GM23248 (cell line): ENCODE measurements at places on chromosomes 3 and 15.

DNA sequence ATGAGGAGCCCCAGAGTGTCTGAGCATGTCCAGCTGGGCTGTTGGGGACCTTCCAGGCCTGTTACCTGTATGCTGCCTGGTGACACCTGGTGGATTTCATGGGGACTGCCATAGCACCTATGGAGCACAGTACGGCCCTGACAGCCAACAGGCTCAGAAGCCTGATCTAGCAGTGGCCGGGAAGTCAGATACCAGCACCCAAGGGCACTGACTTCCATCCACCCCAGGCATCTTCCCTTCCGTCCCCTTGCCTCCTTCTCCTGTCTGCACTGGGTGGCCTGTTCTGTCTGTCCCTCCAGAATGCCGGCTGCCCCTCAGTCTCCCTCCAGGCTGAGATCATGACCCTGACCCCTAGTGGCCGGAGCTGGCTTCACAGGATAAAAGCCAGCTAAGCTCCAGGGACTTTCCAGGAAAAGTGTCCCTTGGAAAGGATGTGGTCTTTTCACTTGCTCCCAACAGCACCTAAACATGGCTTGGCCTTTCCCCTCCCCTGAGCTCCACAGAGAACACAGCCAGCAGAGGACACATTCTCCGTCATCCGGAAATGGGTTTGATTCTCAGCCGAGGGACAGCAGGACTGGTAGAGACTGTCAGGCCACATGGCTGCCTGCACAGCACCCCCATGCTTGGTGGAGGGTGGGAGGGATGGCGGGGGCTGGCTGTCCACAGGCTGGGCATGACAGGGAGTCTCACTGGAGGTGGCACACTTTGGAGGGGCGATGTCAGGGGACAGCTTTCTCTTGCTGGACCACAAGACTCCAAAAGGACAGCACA lies 9.5 kb downstream of the RPS17 start:
- DNase-seq: peak; percentile 64
- no peak overlapping the region for H3K4me3 ChIP-seq
- no peaks in the 10 kb centered on the region for H3K27me3 ChIP-seq
- H3K4me1 ChIP-seq: no peaks in the 10 kb centered on the region
- H3K27ac ChIP-seq: no peak overlapping the region

- H3K36me3 ChIP-seq: no peaks in the 10 kb centered on the region
- H3K27me3 ChIP-seq: no peaks in the 10 kb centered on the region
- no peak overlapping the region for H3K4me3 ChIP-seq
- H3K27ac ChIP-seq: no peak overlapping the region
Observed at GRCh38 chr3:177461765-177462164, 264.5 kb upstream of the TBL1XR1 start.

GRCh38 chr3:29373131-29373680 lies 92.3 kb downstream of the RBMS3 start:
- no peaks in the 10 kb centered on the region for H3K27me3 ChIP-seq
- no peak overlapping the region for H3K4me3 ChIP-seq
- peak; percentile 49 for DNase-seq
- H3K4me1 ChIP-seq: peaks cover 24% of the 10 kb centered on the region
- H3K27ac ChIP-seq: no peak overlapping the region
- no peaks in the 10 kb centered on the region for H3K36me3 ChIP-seq

DNA sequence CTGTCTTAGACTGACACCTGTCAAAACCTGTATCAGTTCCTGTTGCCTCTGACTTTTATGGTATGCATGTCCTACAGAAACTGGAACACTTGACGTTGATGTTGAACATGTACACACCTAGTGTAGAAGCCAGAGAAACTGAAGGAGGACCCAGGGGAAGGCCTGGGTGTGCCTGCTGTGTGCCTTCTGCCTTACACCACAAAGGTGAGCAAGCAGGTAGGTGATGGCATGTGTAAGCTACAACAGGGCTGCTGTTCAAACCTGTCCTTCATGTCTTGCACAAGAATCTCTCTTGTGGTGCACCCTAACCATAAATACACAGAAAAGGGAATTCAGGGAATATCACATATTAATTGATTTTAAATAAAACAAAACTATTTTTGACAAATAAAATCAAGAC lies 13.6 kb upstream of the AQP9 start:
- no peaks in the 10 kb centered on the region for H3K4me1 ChIP-seq
- no peak for DNase-seq
- no peak overlapping the region for H3K4me3 ChIP-seq
- no peak overlapping the region for H3K27ac ChIP-seq

DNA sequence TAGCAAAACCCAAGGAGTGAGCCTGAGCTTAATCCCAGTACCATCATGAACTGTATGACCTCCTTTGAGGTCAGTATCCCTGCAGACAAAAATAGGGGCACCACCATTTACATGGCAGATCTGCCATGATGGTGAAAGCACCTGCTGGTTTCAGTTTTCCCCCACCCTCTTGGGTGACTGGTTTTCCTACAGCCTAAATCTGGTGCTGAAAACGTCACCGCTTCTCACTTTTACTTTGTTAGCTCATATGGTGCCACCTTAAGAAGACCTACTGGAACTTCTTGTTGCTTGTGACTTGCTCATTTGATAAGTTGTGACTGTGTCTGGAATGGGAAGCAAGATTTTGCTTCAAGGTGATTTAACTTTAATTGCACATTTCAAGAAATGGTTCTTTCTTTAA lies 5.1 kb downstream of the PPP1R2 start:
- H3K27ac ChIP-seq: no peak overlapping the region
- H3K4me1 ChIP-seq: peaks cover 10% of the 10 kb centered on the region; the same call in 1 of the 2 replicates
- H3K27me3 ChIP-seq: no peaks in the 10 kb centered on the region

GRCh38 chr3:161221806-161222600 lies 892 bp downstream of the NMD3 start:
- peak overlapping the region; percentile 91 for H3K27ac ChIP-seq
- no peaks in the 10 kb centered on the region for H3K27me3 ChIP-seq
- H3K4me3 ChIP-seq: peak overlapping the region; percentile 89
- DNase-seq: peak; percentile 68
- H3K36me3 ChIP-seq: peaks cover 25% of the 10 kb centered on the region
- H3K4me1 ChIP-seq: peaks cover 32% of the 10 kb centered on the region

- peak; percentile 55 for DNase-seq
- no peaks in the 10 kb centered on the region for H3K4me1 ChIP-seq
- no peak overlapping the region for H3K27ac ChIP-seq
- no peak overlapping the region for H3K4me3 ChIP-seq
Observed at GRCh38 chr3:50192689-50193141, 1.3 kb downstream of the GNAT1 start.

DNA sequence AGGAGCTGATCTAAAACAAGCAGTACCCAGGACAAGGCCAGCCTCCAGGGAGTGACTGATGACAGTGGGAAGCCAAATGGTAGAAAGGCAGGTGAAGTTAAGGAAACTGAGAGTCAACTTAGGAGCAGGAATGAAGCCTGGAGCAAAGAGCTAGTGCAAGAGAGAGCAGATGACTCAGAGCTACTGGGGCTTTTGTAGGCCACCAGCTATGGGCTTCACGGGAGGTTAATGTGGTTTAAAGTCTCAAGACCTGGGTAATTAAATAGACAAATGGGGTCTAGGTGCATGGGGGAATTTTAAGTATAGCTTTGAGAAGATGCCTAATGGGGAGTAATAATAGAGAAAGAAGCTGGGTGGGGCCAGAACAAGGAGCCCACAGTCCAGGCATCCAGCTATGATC lies 3.1 kb downstream of the CD86 start:
- no peak overlapping the region for H3K27ac ChIP-seq
- no peak for DNase-seq
- no peaks in the 10 kb centered on the region for H3K27me3 ChIP-seq
- no peaks in the 10 kb centered on the region for H3K4me1 ChIP-seq

DNA sequence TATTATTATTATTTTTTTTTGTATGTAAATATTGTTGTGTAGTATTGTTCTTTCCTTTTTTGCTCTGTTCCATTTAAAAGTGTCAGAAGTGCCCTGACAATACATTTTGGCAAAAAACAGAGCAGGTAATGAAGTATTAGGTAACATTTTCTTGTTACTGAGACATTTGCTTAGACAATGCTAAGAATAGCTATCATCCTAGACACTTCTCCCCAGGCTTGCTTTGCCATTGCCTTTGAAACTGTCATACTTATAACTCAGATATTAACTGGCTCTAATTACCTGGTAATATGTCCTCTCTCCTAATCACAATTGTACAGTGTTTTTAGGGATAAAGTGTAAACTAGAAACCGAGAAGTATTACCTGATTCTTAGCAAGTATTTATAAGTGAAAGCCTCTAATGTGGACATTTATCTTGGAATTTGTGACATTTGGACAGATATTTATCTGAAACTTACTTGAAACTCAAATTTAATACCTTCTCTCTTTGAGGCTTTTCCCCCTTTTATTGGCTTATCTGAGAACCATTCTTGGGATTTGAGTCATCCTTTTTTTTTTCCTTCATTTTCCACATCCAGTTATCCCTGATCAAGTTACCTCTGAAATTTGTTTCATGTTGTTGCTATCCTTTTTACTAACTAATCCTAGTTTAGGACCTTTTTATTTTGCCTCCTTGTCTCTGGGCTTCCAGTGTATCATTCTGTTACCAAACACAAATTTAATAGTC lies 13.1 kb downstream of the ARIH1 start:
- H3K4me3 ChIP-seq: no peak overlapping the region
- no peaks in the 10 kb centered on the region for H3K36me3 ChIP-seq
- no peak overlapping the region for H3K27ac ChIP-seq
- peaks cover 44% of the 10 kb centered on the region for H3K4me1 ChIP-seq
- peak; percentile 42 for DNase-seq

DNA sequence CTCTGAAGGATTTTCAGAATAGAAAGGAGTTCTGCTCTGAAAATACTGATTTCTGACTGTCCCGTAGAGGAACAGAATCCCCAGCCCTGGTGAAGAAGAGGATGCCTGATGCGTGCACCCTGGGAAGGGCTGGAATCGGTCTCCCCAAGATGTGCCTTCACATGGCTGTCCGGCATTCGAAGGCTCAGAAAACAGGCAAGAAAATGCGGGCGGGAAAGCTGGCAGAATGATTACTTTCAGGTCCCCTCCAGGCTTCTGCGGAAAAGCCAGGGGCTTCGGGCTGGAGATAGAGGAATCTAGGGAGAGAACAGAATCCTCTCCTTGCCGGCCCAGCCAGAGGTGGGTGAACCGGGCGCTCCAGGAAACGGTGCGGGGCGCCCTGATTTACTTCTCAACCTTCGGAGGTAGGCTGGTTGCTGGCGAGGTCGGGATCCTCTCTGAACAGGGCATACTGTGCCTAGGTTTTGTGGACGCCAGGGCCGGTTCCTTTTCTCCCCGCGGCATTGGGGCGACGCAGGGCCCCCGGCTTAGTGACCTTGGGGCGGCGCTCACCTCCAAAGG lies 2.5 kb downstream of the FOXL2NB start:
- no peak overlapping the region for H3K27ac ChIP-seq
- H3K4me1 ChIP-seq: no peaks in the 10 kb centered on the region
- H3K36me3 ChIP-seq: no peaks in the 10 kb centered on the region

DNA sequence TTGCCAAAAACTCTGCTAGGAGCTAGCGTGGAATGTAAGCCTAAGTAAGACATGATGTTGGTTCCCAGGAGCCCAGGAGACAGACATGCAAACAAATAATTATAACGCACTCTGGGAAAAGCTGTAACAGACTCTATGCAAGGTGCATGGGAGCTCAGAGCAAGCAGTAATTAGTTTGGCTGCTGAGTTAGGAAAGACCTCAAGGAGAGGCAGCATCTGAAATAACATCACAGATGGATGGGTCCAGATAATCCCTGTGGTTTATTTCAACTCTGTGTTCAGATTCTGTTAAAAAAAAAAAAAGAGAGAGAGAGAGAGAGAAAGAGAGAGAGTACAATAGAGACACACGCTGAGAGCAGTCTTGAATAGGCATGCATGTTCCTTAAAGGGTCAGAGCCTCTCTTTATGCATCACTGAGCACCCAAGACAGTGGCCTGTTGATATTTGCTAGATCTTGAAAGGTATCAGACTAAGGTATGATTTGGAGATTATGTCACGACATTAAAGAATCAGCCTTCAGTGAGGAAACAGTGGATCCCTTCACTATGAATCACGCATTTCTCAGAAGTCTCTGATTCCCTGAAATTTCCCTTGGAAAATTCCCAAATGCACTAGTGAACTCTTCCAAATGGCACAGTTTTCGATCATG lies 124.4 kb upstream of the LIPC start:
- H3K4me3 ChIP-seq: peak overlapping the region; percentile 20
- peak; percentile 78 for DNase-seq
- H3K27ac ChIP-seq: peak overlapping the region; percentile 46

- peaks cover 42% of the 10 kb centered on the region for H3K27me3 ChIP-seq
- no peak overlapping the region for H3K27ac ChIP-seq
- H3K36me3 ChIP-seq: no peaks in the 10 kb centered on the region
- H3K4me3 ChIP-seq: no peak overlapping the region
- no peaks in the 10 kb centered on the region for H3K4me1 ChIP-seq
- DNase-seq: peak; percentile 20
Observed at GRCh38 chr3:186340204-186340603, 21.8 kb downstream of the DGKG start.

GRCh38 chr3:101729586-101729985 lies 5.2 kb downstream of the CEP97 start:
- peaks cover 9% of the 10 kb centered on the region; the same call in 1 of the 2 replicates for H3K4me1 ChIP-seq
- no peaks in the 10 kb centered on the region for H3K27me3 ChIP-seq
- H3K4me3 ChIP-seq: no peak overlapping the region
- no peak for DNase-seq
- peaks cover 26% of the 10 kb centered on the region; the same call in 1 of the 2 replicates for H3K36me3 ChIP-seq
- H3K27ac ChIP-seq: no peak overlapping the region

DNA sequence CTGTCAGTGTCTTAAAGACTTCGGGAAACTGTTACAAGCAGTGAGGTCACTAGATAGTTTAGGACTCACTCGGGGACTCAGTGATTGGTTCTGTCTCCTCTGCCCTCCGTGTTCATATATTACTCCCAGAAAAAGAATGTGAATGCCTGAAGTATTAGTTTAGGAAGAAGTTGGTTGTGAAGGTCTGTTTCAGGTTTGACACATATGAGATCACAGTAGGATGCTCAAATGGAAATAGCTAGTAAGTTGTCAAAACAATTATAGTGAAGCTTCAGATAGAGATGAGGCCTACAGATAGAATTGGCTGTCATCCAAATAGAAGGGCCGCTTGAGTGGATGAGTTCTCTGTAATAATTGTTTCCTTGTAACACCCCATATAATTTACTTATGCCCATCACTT lies 172.6 kb downstream of the PLCL2 start:
- H3K4me3 ChIP-seq: no peak overlapping the region
- H3K27me3 ChIP-seq: no peaks in the 10 kb centered on the region
- H3K27ac ChIP-seq: peak overlapping the region; percentile 66
- no peaks in the 10 kb centered on the region for H3K36me3 ChIP-seq
- DNase-seq: peak; percentile 90
- peaks cover 23% of the 10 kb centered on the region for H3K4me1 ChIP-seq

- no peaks in the 10 kb centered on the region for H3K27me3 ChIP-seq
- no peak overlapping the region for H3K27ac ChIP-seq
- no peak for DNase-seq
- no peak overlapping the region for H3K4me3 ChIP-seq
Observed at GRCh38 chr3:166435469-166436057, 598.3 kb upstream of the BCHE start.
